ENCODE measurements at places on chromosomes 4 and X.

- DNase-seq, result no peak
Measured at GRCh38 chr4:3475041-3475712, 12.1 kb downstream of the DOK7 start.

DNA sequence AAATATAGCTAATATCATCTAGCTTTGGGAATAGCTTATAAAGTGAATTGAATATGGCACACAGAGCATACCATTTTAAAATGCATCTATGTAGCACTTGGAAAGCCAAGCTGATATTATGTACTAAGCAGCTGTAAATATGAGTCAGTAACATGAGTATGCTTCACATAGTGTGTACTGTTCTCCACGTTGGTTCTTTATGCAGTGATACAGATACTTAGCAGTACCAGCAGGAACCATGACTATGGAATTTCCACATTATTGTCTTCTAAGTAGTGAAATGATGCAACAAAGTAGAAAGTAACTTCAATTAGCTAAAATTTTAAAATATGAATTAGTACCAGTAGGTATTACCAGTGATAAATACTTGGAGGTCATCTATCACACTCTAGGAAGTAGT lies 320.1 kb downstream of the BMPR1B start:
- DNase-seq, result no peak

- DNase-seq, result no peak
Measured at GRCh38 chrX:66162331-66162822, 1.7 kb upstream of the HEPH start.

DNA sequence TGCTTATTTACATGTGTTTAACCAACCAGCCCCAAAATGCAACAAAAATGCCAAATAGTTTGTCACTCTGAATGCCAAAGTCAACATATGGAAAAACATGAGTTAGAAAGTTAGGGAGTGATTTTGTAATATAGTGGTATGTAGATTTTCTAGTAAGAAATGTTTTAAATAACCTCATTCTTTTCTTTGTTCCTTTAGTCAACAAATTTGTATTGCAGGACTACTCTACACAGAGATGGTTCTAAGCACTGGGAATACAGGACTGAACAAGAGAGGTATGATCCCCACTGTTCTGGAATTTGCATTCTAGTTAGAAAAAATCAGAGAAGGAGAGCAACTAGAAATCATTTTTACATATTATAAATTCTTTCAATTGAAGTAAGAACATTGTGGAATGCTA lies 218.8 kb upstream of the ANXA10 start:
- DNase-seq, result no peak

DNA sequence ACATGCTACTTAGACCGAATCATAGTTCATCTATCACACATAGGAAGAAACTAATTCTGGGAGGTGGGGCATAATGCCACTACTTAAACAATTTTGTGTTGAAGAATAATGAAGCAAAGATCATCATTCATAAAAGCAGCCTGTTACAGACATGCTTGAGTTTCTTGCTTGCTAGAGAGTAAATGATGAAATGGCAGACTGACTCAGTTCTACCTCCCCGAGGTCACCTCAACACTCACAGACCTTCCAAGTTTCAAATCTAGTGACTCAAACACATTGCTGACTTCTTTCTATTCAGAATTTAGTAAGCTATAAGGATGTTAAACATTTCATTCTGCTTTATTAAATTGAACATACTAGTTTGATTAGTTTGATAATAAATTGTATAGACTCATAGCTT lies 636.5 kb upstream of the FRG1 start:
- no peak for DNase-seq
